Left hindlimb (tissue), 1 donor: ENCODE measurements at places on chromosomes 11 and 22.

DNA sequence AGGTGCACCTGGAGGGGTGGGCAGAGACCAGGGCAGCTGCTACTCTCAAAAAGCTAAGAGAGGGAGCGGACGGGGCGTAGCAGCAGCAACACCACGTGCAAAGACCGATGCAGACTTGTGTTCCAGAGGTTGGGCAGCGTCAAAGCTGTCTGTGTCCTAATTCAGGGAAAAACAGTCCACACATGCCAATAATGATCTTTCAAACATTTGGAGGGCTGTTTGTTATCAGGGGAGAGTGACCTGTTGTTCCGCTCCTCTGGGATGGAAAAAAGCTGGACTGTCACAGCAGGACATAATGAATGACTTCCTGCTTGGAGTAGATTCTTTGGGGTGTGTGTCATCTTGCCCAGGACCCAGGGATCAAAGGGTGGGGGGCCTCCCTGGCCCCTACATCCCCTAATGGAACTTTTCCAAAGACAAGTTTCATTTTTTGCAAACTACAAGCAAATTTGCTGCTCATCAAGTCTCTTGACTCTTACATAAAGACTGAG, 6.2 kb upstream of the FBLN1 start:
- no peak for DNase-seq

GRCh38 chr22:46849101-46849500, 86.7 kb downstream of the TBC1D22A start:
- no peak for DNase-seq

DNA sequence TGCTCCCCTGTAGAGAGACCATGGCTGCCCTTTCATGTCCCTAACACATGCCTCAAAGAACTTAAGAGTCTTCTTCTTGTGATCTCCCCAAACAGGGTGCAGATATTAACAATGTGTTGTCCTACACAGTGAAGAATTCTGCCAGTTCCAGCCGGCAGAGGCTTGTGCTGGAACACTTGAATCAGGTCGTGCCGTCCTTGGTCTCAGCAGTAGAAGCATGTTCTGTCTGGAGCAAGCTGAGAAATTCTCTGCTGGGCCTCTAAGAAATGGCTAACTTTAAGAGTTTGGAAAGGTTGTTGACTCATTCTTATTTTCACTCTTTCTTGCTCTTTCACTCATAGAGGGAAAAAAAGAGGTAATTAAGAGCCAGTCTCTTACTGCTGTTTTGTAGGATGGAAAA, 71.1 kb upstream of the SLC25A18 start:
- no peak for DNase-seq

GRCh38 chr11:68009391-68010089, 587 bp upstream of the ALDH3B1 start:
- DNase-seq = no peak

DNA sequence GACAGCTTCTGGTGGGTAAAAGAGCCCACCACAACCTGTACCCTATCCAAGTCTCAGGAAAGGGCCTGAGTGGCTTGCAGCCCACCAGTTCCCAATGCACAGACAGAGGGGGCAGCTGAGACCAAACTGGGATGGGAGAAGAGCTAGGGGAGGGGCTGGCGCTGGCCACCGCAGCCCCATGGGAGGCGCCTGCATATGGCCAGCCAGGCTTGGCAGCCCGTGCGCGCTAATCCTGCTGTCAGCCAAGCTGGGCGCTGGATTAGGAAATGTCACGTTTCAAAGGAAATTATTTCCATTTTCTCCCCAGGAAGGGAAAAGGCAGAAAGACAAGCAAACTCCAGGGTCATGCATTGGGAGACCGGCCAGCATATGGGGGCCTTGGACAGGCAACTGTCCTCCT, 236.8 kb downstream of the BUD13 start:
- DNase-seq = no peak

GRCh38 chr11:20037396-20038153, 122.7 kb downstream of the DBX1 start:
- DNase-seq = no peak

DNA sequence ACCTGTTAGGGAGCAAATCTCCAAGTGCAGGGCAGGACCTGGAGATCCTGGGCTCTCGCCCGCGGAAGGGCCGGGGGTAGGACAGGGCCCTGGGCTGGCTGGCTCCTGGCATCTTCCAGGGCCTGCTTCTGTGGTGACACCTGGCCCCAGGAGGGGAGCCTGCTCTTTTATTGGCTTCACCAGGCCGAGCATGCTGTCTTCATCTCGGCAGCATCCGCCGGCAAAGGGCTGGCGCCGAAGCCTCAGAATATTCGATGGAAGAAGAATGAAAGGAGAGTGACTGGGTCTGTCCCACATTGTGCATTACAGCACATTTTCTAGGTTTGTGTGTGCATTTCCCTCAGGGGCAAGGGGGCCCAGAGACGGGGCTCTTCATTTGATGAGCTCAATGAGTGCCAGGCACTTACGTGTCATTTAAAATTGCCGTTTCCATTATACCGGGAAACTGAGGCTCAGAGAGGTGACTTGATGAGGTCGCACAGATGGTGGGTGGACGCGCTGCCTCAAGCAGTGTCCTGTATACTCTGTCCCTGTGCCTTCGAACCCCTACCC, 70.0 kb downstream of the RBX1 start:
- no peak for DNase-seq

GRCh38 chr11:19480540-19480939, 232.1 kb upstream of the NAV2 start:
- no peak for DNase-seq

DNA sequence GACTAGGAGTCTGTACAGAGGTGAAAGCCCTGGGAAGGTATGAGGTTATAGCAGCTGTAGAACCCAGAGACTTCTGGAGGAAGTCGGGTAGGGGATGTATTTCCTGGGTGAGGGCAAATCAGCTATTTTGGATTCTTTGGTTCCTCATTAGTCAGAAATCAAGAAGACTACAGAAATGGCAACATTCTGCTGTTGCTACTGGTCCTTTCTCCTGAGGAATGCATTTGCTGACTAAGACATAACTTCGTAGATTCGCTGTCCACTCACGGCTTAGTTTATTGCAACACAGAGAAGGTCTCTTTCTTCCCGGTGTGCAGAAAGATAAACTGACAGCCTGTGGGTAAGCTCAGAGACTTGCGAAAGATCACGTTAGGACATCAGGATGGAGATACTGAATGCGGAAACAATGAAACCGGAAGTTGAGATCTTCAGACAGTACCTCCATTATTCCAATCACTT, 25.3 kb upstream of the SESN3 start:
- no peak for DNase-seq

- no peak for DNase-seq
These were observed 120.1 kb upstream of the OR9Q1 start for GRCh38 chr11:57903441-57904123.
